ENCODE measurements at places on chromosomes 2 and 18.

DNA sequence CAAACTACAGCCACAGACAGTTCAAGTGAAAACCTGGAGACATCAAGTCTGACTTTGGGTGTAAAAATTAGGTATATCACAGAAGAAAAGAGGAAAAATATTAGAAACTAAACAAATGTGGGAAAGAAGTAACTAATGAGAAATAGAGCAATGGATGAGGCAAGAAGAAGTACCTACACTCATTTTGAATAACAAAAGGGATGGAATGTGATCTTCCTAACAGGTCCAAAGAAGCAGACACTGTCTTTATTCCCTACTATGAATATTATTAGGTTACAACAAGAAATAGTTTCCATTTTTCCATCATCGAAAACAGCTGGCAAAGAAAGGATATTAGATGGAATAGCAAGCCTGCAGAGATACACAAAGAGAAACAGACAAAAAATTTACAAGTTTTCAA, 486.3 kb upstream of the FSHR start:
- no peak for DNase-seq

DNA sequence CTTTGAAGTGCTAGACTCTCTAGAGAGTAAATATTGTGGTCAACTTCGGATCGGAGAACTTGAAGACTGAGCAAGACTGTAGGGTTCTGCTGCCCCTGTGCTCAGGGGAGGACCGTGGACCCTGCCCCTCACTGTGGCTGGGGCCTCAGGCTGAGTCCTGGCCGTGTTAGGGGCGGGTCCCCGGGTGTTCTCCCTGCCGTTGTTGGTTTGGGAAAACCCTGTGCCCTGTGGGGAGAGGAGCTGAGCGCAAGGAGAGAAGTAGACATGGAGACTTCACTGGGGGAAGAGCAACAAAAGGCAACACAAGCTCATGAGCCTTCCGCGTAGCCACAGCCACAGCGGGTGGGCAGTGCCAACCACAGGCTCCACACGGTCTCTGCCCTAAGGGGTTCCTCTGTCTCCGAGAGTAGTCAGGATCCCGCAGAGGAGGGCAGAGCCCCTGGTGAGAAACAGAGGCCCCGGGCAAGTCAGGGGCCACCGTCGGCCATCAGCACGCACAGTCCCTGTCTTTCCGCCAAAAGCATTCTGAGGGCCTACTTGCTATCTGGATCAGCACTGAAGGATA, 53.1 kb downstream of the NTSR2 start:
- no peak for DNase-seq

GRCh38 chr2:66324909-66325528, 109.9 kb upstream of the MEIS1 start:
- no peak for DNase-seq

DNA sequence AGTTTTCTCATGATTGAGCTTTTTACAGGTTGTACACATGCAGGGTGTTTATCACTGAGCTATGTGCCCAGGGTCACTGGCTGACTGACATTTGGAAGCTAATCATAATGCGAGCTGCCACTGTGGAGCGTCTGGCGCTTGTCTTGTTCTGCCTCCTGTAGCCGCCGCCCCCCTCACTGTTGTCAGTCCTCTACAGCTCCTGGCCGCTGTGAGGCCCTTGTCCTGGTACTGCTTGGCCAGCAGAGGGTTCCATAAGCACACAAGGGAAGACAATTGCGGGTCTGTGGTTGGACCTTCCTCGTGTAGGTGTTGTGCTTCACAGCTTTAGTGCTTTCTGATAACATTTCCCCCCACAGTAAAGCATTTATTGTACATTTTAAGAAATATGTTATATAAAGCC, 105.6 kb upstream of the LDLRAD4 start:
- no peak for DNase-seq

DNA sequence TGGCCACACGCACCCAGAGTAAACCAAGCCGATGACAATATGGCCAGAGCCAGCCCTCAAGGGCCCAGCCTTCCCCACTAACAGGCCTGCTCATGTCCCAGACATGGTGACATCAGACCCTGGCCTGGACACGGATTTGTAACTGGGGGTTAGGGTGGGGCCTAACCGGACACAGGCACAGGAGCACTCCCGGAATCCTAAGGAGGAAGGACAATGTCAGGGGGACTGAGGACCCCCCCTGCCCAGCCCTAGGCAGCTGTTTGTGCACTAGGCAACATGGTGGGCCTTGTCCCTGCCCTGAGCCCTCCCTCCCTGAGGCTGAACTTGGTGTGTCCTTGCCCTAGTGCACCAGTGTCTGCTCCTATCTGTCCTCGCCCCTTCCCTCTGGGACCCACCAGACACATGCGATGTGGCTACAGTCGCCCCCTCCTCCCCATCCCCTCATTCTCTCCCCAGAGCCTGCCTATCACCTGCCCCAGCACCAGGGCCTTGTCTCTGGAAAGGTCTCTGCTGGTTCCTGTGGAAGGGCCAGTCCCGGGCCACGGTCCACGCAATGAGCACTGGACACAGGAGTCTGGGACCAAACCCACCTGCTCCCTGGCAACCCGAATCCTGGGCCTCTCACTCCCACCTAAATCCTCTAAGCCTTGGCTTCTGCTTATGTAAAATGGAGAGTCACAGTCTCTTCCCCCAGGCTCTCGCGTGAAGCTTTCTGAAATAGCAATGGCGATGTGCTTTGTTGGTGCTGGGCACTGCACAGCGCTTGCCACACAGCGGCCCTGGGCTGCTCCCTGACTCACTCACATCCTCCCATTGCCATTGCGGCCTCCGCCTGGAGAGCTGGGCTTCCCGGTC, 76.5 kb upstream of the RAB6C start:
- DNase-seq: no peak

DNA sequence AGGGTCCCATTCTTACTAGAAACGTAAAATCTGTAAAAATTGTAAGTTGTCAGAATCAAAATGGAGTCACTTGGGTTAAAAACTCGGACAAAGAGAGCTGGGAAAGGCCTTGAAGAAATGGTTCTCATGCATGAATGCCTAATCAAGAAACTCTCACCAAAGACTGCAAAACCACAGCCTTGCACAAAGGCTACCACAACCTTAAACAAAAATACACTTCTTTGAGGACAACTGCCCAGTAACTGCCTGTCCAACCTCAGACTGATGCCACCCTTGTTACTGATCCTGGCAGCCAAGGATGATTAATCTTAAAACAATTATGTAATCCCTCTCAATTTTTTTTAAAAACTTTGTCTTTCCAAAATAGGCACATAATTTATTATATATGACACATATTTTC, 299.3 kb downstream of the CCDC85A start:
- no peak for DNase-seq

GRCh38 chr2:68516051-68516955, 48.9 kb downstream of the APLF start:
- no peak for DNase-seq

DNA sequence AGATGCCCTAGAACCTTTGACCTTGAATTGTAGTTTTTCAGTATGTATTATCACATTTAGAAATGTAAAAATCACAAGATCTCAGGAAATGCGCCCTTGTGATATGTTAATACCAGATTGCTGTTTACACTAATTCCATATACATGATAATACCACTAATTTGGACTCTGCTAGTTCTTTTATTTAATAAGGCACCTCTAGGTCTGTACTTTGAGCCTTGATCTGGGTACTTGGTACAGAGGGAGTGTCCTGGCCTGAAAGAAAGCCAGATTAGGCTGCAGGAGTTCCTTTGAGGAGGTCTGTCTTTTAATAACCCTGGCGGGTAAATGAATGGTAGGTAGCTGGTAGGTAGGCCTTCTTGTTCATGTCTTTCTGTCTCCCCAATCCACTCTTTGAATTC, 26.3 kb downstream of the PLEKHA3 start:
- DNase-seq: no peak

- no peak for DNase-seq
Measured at GRCh38 chr2:161434118-161434517, 18.0 kb downstream of the TBR1 start.

DNA sequence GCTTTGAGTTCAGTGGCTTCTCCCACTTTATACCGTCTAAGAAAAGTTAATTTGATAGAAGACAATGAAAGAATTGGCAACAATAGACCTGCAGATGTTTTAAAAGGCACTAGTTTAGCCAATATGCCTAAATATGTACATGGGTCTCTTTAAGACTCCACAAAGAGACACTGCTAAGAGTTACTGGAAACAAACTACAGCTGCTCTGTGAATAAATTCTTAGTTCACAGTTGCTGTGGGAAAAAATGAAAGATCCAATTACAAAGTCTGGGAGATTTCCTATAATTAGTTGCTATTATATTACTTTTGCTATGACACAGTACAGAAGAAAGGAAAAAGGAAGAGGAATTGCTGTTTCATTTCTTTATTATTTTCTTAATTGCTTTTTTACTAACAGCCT, 34.3 kb downstream of the SCN9A start:
- no peak for DNase-seq

- no peak for DNase-seq
Measured at GRCh38 chr2:10336283-10336682, 33.6 kb downstream of the HPCAL1 start.

GRCh38 chr2:7844414-7844965, 837.4 kb upstream of the ID2 start:
- DNase-seq: no peak

GRCh38 chr2:45904267-45904945, 252.9 kb downstream of the PRKCE start:
- DNase-seq: no peak

- DNase-seq: no peak
Measured at GRCh38 chr2:164850235-164850634, 8.6 kb upstream of the COBLL1 start.

DNA sequence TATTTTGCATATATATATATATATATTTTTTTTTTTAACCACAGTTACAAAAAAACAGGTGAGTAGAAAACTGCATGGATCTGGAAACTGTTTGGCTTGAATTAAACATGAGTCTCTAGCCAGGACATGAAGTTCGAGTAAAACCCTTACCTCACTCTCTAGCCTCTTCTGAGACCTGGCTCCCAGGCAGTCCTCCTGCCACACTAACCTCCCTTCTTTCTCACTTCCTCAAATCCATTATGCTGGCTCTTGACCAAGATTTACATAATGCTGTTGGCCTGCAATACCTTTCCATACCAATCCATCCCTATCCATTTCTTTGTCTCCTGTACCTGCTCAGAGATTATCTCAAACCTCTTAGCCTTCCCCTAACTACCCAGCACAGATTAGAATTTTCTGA, 34.0 kb downstream of the PIGN start:
- DNase-seq: no peak

DNA sequence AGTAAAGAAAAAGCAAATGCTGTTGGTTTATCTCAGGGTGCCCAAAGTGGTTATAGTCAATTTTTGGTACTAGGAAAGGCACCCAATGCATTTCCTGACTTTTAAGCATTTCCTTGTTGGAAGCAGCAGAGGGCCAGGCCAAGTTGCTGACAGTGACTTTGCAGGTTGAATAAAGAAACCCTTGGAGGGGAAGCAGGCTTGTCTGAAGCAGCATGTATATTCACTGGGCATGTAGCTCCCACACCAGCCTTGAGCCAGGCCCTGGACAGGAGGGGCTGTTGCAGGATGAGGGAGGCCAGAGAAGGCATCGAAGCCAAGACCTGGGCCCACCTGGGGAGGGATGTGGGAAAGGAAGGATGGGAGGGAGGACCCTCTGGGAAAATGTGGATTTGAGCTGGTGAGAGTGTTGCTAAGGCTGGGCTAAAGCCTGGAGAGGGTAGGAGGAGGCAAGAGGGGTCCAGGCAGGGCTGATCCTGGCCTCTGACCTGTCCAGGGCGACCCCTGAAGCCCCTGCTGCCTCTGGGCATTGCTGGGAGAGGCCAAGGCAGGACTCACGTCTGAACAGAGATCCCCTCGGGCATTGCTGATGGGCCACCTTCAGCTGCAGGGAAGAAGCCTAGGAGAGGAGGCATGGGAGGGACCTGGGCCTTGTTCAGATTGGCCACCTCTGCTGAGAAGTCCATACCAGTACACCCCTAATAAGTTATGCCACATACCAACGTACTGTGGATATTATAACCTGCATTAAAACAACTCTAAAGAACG, 79.6 kb downstream of the STPG4 start:
- no peak for DNase-seq

DNA sequence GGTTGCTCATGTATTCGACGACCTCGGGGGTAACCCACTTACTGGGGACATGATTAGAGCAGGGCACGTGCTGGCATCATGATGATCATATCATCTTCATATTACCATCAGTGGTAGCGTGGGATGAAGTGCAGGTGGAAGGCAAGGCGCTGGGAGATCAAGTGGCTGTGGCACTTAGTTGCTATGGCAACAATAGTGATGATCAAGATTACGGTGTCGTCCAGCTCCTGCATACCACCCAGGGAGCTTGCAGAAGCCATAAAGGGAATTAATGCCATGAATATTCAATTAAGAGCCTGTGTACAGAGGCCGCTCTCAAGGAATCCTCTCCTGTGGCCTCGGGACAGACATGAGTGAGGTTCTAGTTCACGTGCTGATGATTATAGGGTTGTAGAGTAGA, 237.2 kb upstream of the COPS8 start:
- no peak for DNase-seq

- DNase-seq: no peak
Measured at GRCh38 chr2:216415541-216415940, 3.3 kb downstream of the SMARCAL1 start.

DNA sequence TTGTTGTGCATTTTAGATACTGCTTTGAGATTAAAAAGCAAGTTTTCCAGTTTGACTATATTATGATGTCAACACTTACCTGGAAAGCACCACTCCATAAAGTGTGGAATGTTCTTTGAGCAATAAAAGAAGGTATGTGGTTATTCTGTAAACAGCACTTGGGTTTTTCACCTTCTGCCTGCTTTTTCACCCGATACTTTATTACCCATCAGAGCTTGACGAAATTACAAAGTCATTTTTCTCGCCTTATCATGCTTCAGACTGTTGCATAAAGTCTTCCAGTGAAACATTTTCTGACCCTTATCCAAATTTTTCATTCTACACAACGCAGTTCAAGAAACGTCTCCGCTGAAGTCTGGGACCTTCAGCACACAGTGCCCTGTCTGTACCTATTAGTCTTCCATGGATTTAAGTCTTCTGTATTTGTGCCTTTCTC, 25.2 kb downstream of the CAB39 start:
- no peak for DNase-seq

DNA sequence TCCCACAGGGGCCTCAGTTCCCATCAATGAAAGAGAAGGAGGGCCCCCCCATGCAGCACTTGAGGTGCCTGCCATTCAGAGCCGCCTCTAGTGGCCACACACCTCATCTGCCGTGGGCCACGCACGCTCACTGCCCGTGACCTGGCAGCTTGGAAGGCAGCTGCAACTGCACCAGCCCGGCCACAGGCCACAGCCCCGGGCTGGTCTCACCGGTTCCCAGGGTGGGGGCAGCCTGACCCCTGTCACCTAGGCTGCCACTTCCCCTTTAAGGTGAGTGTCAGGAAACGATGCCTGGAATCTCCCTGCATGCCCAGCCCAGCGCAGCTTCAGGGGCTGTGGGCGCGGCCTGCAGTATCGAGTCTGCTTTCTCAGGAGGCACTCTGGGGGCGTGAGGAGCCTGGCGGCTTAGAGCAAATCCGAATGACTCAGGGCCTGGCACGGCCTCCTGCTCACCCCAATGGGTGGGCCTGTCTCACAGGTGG, 2.6 kb downstream of the MAB21L4 start:
- DNase-seq: no peak

- DNase-seq: no peak
Measured at GRCh38 chr2:216281316-216281715, 91.0 kb downstream of the MARCHF4 start.

- no peak for DNase-seq
Measured at GRCh38 chr18:11529081-11529480, 80.3 kb upstream of the SLC35G4 start.

GRCh38 chr2:18339326-18339725, 221.1 kb downstream of the RDH14 start:
- DNase-seq: no peak
